Suppressor macrophage (primary cell): ENCODE measurements at places on chromosomes 4 and X.
A peak's percentile ranks its signal among the peaks of the same experiment; 100 is the strongest.

DNA sequence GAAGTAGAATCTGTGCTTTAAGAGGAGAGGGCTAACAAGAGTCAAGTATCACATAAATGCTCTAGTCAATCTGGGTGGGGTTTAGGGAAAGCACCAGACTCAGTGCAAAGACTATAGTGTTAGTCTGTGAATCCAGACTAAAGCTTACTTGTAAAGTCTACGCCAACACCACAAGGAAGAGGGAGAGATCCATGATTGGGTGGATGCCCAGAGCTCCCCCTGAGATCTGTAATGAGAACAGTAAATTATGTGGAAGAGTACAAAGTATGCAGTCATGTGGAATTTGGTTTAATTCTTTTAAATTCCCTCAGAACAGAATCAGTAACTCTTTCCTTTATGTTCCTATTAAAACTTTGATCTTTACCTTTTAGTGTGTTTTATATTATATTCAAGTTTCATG is 354.7 kb upstream of the SPANXN4 start:
- DNase-seq, result no peak

- DNase-seq, result no peak
These were observed 48.6 kb downstream of the ADGRL3 start for GRCh38 chr4:61248705-61249104.

DNA sequence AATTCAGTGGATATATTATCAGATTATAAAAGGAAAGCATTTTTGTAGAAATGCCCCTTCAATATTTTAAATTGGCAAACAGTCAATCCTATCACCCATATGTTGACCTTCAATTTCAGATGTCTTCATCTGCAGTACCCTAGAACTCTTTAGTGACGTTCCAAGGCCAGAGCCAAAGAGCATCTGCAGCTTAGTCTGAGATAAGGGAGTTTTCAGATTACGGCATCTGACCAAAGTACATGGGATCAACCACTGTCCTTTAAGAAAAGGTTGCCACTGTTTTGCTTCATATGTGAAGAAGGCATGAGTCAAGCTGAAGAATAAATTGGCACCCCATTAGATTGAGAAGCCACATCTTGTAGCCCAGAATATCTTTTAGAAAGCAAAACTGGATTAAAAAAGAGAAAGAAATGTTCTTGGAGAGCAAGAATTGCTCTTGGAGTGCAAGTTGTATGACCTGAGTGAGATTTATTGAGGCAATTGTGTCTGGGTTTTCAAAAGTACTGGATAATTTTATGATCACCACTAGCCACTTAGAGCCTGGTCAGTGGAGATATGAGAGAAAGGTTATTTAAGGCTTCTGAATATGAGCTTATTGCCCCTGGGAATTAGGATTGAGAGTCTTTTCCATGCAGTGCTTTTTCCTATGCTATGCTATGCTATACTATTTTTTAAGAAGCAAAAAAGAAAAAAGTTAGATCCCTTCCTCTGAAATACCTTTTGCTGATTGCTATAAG is 251.9 kb upstream of the NR3C2 start:
- no peak for DNase-seq

DNA sequence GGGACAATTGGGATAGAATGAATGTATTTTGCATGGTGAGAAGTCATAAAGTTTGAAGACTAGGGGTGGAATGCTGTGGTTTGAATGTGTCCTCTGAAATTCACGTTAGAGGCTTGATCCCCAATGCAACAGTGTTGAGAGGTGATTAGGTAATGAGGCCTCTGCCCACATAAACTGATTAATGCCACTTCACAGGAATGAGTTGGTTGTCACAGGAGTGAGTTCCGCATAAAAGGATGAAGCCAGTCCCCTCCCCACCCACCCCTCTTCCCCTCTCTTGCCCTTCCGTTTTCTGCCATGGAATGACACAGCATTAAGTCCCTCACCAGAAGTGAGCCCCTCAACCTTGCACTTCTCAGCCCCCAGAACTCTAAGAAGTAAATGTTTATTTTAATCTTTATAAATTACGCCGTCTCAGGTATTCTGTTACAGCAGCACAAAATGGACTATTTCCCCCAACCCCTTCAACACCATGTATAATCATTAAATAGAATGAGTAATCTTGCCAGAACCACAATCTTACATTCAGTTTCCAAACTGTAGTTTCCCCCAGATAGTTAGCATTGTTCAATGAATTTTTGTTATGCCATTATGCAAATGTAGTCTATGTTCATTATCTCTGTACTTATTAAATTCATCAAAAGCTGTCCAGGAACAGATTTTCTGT is 5.5 kb upstream of the MMAA start:
- peak; percentile 63 for DNase-seq

GRCh38 chr4:2068566-2068965 is 9.4 kb downstream of the NAT8L start:
- no peak for DNase-seq

GRCh38 chr4:73010789-73011628 is 58.5 kb downstream of the COX18 start:
- no peak for DNase-seq

- DNase-seq, result no peak
These were observed 37.2 kb downstream of the MAP9 start for GRCh38 chr4:155339588-155339987.

- DNase-seq, result no peak
These were observed 12.1 kb upstream of the ETNPPL start for GRCh38 chr4:108774809-108775530.

- DNase-seq, result no peak
These were observed 53.0 kb upstream of the KDR start for GRCh38 chr4:55178226-55179005.

GRCh38 chrX:53268173-53268572 is 13.2 kb downstream of the IQSEC2 start:
- DNase-seq, result peak; percentile 54

GRCh38 chr4:917466-917865 is 14.7 kb downstream of the GAK start:
- DNase-seq, result no peak

- no peak for DNase-seq
These were observed 1.2 kb downstream of the SPCS3 start for GRCh38 chr4:176320976-176321361.

GRCh38 chr4:156227321-156227720 is 273.7 kb upstream of the CTSO start:
- DNase-seq, result no peak

GRCh38 chr4:149409146-149409545 is 406.5 kb downstream of the IQCM start:
- no peak for DNase-seq

- no peak for DNase-seq
These were observed 25.2 kb upstream of the NPFFR2 start for GRCh38 chr4:72006586-72006985.

DNA sequence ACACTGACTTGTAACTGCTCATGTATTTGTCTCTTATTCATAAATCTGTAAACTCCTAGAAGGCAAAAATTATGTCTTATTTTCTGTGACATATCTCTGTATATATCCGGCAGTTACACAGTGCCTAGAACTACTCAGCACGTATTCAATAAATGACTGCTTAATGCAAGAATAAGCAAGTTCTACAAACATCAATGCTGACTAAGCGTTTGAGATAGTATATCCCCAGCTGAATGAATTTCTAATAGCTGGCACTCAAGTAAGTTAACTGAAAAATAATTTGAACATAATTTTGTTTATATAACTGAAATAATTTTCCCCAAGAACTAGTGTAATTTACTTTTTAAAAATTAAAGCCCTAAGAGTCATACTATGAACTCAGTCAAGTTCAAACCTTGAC is 113.7 kb downstream of the ARAP2 start:
- no peak for DNase-seq

DNA sequence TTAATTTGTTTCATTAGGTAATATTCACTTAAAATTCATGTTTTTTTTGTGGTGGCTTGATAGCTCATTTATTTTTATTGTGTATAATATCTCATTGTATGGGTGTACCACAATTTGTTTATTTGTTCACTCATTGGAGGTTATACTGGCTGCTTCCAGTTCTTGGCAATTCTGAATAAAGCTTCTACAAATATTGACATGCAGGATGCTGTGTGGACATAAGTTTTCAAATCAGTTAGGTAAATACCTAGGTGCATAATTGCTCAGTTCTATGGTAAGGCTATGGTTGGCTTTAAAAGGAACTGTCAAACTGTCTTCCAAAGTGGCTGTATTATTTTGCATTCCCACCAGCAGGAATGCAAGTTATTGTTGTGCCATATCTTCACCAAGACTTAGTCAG is 504.5 kb upstream of the GALNTL6 start:
- DNase-seq, result no peak

DNA sequence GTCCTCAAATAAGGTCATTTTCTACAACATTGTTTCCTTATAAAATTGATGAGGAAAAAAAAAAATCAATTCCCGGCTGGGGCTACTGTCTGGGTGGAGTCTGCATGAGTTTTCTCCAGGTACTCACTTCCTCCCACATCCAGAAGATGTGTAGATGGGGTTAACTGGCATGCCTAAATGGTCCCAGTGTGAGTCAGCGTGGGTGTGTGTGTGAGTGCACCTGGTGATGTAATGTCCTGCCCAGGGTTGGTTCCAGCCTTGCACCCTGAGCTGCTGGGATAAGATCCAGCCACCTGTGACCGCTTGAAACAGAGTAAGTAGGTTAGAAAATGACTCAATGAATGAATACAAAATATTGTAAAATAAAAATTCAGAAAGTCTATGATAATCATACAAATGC is 11.1 kb downstream of the USP26 start:
- no peak for DNase-seq

- DNase-seq, result no peak
These were observed 18.2 kb downstream of the PRDM8 start for GRCh38 chr4:80215449-80216052.

GRCh38 chrX:67563469-67564448 is 19.9 kb downstream of the AR start:
- DNase-seq, result no peak

DNA sequence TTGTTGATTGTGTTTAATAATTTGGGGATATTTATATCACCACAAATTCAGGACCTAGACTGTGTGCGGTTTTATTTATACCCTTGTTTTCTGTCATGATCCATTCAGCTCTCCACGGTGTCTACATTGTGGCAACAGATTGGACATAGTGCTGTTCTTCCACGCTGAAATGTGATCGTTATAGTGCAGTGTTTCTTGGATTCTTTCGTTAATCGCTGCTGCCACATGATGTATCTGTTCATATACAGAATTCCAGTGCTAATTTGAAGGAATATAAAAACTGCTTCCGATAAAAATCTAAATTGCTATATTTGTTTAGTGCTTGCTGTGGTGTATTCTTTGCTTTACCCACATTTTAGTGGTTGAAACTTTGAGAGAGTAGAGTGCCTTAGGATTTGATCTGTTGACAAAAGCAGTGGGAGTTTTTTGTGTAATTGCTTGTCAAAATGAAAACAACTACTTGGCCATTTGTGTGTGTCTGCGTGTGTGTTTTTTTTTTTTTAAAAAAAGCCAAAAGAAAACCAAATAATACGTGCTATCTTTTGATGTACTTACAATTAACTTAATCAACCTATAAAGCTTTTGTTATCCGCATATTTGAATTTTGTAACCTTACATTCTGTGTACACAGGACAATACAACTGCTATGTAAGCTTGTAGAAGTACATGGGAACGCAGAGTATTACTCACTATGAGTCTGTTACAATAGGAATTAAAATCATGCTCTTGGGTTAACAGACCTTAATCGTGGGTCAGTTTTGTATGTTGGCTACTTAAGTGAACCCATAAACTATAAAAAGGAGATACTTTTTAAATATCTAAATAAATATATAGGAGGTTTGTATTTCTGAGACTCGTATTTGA is 353.3 kb downstream of the ARHGAP24 start:
- DNase-seq, result no peak

DNA sequence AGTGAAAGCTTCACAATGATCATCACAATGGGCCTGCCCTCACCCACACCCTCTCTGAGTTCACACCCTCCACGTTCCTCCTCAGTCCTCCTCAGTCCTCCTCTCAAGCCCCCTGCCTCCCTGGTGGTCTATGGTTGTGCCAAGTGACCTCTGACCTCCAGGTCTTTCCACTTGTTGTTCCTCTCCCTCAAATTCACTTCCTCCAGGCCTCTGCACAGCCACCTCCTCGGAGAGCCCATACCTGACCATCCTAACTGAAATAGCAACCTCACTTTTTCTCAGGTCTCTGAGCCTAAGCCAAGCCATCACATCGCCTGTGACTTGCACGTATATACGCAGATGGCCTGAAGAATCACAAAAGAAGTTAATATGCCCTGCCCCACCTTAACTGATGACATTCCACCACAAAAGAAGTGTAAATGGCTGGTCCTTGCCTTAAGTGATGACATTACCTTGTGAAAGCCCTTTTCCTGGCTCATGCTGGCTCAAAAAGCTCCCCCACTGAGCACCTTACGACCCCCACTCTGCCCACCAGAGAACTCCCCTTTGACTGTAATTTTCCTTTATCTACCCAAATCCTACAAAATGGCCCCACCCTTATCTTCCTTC is 293.4 kb upstream of the TENM3 start:
- no peak for DNase-seq
